RKO (cell line): ENCODE measurements at places on chromosomes 11 and 22.

GRCh38 chr22:19658057-19658966, 56.0 kb upstream of the SEPTIN5 start:
- no peak for DNase-seq

DNA sequence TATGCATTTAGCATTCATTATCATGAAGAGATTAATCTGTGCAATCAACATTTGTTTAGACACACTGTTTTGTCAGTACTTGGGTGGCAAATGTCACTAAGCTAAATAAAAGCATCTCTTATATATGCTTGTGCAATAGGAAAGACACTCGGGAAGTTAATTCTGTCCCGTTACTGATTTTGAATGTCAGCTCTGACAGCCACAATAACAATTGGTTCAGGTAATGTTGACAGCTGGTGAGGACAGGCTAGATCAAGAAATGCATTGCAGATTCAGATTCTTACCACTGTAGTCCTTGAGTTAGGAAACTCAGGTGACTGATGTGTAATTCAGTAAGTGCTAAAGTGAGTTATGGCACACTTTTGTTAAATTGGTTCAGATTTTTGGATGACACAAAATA, 523.8 kb upstream of the FAT3 start:
- DNase-seq: no peak

DNA sequence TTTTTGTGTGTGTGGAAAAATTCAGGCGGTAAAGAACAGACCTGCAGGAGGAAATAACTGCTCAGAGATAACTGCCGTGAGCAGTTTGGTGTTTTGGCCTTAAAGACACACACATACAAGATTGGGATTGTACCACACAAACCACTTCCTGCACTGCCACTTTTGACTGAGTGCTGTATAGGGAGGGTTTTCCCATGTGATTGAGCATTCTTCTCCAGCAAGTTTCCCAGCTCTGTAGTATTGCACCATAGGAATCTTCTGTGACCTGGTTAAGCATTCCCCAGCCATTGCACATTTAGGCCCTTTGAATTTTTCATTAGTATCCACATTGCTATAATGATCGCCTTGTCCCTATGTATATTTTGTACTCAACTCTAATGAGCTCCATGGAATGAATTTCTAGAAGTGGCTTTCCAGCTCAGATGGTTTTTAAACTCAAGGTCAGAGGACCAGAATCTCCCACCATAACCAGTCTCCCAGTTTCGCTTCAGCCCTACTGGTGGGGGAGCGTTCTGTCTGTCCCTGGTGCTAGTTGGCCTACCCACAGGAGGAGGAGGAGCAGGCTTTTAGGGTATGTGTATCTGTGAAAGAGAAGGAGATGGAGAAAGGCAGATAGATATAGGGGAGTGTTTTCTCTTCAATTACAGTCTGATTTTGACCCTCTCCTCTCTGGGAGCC, 9.3 kb downstream of the CD82 start:
- no peak for DNase-seq

DNA sequence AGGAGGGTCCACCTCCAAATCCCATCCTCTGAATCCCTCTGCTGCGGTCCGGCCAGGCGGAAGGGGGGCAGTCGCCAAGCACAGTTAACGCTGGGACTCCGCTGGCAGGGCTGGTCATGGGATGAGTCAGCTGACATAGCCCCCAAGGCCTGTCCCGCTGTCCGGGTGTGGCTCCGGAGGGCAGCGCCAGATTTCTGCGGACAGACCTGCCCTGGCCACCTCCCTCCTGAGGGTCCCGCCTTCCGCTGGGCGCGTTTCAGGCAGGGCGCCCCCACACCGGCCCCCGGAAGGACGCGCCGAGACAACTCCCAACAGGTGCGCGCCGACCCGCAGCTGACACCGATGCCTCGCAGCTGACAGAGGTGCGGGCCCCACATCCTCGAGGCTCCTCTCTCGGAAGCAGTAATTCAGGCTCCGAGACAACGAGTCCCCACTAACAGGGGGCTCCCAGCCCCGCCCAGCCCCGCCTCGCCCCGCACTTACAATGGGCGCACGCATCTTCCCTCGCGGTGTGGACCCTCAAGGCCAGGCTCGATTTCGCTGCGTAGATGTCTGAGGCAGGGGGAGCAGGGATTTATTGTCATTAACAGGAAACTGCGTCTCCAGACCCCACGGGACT, 607 bp downstream of the PLAAT3 start:
- DNase-seq: peak; percentile 79

GRCh38 chr11:117862753-117863152, 13.7 kb downstream of the FXYD6 start:
- no peak for DNase-seq

DNA sequence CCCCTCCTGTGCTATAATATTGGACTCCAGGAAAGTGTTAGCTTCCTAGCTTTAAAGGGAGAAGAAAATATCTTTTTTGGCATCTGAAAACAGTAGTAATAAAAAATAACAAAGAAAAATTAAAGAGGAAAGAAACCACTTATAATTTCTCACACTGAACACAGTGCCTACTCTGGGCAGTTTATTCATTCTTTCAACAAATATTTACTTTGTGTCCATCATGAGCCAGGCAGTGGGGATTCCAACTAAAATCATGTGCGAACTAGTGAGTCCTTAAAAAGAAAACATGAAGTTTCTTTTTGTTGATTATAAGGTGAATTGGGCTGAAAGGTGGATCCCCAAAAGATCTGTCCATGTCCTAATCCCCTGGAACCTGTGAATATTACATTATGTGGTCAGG, 16.0 kb upstream of the ELF5 start:
- no peak for DNase-seq

- no peak for DNase-seq
Measured at GRCh38 chr11:665062-665703, 28.1 kb downstream of the DRD4 start.

GRCh38 chr11:6443269-6444003, 2.6 kb upstream of the HPX start:
- peak; percentile 40 for DNase-seq

DNA sequence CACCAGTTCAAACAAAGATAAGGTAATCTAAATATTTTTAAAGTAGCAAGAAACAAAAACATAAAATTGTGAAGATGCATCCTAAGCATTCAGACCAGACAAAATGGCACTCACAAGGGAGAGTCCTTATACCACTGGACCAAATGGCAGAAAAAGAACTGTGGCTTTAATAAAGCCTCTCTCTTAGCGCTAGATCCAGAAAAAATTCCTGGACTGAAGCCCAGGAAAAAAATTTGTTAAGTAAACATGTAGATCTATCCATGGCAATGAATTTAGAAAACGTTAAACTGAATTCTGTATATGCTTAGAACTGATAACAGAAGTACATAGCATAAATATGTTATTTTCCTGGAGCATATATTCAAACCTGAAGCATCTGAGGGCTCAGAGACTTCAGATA, 11.8 kb upstream of the CD59 start:
- no peak for DNase-seq

- DNase-seq: no peak
Measured at GRCh38 chr22:24471570-24471969, 23.6 kb upstream of the UPB1 start.

- DNase-seq: no peak
Measured at GRCh38 chr22:44862281-44862680, 109.9 kb downstream of the ARHGAP8 start.
